NCI-H345 (cell line): ENCODE measurements at places on chromosomes 13 and 19.

DNA sequence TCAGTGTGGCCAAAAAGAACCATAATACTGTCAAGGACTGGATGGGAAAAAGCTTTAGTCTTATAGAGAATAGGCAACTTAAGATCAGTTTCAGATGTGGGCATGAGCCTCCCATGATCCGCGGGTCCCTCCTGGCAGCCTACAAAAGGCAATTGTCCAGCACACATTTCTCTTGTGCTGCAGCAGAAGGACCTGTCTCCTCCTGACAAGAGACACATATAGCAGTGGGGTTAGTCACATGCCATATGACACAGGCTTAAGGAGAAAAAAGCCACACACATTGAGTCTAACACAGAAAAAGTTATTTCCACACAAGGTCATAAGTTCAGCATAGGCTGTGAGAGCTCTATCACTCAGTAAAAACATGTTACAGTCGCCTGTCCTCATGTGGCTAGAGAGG, 1378.7 kb upstream of the PRR20A start:
- no peak for DNase-seq

DNA sequence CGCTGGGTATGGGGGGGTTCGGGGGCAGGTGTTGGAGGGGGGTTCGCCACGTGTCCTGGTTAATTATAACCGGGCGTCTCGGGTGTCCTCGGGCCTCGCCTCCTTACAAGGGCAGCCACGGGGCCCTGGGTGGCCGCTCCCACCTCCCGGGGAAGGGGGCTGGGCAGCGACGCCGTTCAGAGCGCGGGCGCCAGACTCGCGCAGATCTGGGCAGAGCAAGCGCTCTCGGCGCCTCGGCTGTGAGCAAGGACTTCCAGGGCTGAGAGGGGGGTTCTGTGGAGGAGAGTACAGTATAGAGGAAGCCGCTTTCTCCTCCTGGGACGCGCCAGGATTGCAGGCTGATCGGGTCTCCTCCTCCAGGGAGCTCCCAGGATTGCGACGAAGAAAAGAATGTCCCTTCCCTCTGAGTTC, 1.0 kb upstream of the CKM start:
- DNase-seq, result no peak

DNA sequence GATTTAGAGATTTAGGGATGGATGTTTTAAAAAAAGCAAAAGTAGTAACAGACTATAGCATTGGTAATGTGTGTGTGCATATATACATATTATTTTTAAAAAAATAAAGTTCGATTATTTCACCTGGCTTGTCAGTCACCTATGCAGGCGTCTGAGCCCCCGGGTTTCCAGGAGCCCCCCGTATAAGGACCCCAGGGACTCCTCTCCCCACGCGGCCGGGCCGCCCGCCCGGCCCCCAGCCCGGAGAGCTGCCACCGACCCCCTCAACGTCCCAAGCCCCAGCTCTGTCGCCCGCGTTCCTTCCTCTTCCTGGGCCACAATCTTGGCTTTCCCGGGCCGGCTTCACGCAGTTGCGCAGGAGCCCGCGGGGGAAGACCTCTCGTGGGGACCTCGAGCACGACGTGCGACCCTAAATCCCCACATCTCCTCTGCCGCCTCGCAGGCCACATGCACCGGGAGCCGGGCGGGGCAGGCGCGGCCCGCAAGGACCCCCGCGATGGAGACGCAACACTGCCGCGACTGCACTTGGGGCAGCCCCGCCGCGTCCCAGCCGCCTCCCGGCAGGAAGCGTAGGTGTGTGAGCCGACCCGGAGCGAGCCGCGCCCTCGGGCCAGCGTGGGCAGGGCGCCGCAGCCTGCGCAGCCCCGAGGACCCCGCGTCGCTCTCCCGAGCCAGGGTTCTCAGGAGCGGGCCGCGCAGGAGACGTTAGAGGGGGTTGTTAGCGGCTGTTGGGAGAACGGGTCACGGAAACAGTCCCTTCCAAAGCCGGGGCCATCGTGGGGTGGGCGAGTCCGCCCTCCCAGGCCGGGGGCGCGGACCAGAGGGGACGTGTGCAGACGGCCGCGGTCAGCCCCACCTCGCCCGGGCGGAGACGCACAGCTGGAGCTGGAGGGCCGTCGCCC, 840 bp upstream of the CCNA1 start:
- DNase-seq, result peak; percentile 36

DNA sequence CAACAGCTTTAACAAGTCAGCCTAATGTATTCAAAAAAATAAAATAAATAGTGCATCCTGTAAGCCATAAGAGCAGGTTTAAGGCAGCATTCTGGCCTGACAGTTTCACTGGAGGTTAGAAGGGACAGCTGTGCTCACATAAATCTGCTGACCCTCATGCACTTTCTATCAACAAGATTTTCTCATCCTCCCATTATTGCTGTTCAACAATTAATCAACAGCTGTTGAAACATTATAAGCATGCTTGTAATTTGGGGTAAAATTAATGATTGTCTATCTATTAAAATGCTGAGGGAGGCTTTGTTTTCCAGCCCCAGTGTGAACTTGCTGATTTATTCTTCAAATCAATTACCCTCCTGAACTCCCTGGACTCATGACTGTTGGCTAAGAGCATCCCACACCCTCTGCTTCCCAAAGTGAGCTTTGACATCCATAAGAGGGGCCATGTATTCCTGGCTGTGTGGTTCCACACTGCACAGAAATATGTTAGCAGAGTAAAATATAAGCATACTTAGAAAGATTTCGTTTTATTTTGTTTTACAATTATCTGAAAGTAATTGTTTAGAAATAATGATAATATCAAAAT, 492.4 kb downstream of the EFNB2 start:
- DNase-seq, result no peak

GRCh38 chr13:46143184-46143701, 38.4 kb upstream of the CPB2 start:
- peak; percentile 56 for DNase-seq

DNA sequence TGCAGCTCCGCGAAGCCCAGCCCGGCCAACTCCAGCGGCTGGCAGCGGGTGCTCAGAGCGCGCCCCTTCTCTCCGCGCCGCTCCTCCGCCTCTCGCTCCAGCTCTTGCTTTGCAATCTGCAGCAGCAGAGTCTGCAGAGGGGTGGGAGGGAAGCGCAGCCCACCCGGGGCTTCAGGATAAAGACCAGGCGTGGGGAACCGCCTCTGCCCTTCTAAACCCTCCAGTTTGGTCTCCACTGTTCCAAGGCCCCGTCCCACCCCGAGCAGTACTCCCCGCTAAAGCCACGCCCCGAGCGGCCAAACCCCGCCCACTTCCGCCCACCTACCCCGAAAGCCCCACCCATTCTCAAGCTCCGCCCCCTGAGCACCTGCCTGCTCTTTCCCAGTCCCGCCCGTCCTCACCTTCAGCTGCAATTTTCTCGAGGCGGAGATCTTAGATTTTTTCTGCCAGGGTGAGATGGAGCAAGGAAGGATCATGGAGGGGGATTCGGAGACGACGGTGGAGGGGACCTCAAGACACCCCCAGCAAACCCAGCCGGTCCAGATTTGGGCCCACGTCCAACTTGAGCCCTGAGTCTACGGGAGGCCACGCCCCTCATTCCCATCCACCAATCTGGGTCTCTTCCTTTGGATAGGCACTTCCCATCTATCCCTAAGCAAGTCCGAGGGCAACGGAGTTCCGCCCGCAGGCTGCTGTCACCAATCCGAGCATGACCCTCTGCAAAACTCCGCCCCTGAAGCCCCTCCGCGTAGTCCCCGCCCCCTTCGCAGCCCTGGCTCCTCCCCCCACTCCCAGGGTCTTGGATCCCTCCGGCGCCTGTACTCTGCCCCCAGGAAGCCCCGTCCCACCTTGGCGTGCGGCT, 1.1 kb downstream of the TNNI3 start:
- peak; percentile 85 for DNase-seq

- DNase-seq, result no peak
Measured at GRCh38 chr13:112875627-112876026, 93.4 kb upstream of the MCF2L start.

DNA sequence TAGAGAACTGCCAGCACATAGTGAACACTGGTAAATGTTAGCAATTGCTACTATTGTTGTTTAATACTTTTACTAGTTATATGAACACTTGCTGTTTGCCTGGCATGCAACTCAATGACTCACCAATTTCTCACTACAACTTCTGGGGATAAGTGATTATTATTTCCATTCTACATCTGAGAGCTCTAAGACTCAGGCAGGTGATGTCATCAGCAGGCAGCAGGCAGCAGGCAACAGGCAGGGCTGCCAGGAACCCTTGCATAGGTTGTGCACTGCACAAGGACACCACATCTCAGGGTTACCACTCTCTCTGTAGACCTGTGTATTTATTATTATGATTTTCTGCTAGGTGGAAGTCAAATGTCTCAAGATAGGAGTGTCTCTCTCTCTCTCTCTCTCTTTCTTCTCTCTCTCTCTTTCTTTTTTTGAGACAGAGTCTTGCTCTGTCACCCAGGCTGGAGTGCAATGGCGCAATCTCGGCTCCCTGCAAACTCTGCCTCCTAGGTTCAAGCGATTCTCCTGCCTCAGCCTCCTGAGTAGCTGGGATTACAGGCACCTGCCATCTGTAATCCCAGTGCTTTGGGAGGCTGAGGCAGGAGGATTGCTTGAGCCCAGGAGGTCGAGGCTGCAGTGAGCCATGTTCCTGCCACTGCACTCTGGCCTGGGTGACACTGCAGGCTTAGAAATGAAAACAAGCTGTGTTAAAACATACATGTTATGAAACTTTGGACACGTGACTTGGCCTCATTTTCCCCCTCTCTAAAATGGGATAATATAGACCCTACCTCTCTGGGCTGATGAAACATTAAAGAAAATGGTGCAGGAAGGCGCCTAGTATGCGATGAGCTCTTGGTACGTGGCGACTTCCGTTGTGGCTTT, 22.7 kb downstream of the HPN start:
- no peak for DNase-seq

DNA sequence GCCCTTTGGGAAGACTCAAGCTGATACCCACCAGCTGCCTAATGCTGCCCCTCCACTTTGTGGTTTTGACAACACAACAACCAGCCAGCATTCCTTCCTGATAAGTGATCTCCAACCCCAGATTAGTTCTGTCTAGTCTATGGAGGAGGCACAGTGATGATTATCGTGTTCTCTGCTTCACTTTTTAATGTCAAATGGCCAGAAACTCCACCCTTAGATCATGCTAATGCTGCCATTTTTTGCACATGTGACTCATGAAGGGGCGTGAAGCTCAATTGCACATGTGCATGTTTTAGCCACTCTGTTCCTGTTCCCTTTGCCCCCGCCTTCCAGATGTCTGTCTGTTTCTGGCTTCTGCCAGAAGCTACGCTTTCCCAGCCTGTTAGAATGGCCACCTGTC, 199.8 kb downstream of the COG6 start:
- no peak for DNase-seq

GRCh38 chr13:113064000-113064533, 41.5 kb upstream of the F7 start:
- no peak for DNase-seq

DNA sequence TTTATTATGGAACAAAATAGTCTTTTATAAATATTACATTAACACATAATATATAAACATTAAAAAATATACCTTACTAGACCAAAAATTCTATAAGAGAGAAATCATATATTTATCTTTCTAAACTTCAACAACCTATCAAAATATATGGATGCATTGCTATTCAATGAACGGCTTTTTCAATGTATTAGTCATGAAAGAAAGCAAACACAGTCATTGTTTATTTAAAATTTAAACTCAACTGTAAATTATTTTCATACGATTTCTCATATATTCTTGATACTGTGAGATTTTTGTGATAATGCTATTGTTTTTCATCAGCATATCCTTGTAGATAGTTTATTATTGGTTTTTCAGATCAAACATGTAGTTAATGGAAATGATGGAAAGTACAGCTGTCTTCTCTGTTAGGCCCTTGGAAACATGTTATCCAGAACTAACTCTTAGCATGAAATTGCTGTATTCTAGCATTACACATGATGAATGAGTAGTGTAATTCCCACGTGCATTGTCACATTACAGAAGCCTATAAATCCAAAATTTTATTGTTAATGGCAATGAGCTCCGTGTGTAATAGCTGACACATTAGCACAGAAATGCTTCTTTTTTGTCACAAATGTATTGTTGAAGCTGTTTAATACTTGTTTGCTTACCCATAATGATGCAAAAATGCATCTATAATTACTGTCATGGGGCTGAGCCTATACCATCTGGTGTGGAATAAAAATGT, 1639.9 kb downstream of the SLITRK5 start:
- no peak for DNase-seq

DNA sequence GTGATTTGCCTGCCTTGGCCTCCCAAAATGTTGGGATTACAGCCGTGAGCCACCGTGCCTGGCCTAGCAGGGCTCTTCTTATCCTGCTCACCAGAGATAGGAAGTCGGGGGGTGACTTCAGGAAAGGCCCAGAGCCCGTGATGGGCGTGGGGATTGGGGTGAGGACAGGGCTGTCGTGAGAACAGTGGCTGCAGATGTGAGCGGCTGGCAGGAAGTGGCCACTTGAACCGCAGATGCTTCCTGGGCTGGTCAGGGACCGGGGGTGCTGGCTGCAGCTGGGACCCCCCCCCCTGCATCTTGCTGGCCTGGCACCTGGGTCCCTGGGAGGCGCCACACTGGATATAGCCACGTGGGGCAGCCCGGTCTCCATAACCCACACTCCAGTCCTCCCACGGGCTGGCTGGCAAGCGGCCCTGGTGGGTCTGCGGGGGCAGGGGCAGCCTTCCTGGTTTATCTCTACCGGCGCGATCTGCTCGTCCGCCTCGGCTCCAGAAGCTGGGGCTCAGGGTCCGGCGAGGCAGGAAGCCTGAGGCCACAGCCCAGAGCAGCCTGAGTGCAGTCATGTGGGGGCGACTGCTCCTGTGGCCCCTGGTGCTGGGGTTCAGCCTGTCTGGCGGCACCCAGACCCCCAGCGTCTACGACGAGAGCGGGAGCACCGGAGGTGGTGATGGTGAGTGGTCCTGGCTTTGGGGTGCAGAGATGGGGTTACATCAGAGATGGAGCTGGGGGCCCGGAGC, at the start of gene F2RL3:
Gene F2RL3, plus strand, starts transcription at position 371 of the 737 bp plus-strand sequence. Its CDS starts 191 bp downstream, at position 562.
- no peak for DNase-seq

DNA sequence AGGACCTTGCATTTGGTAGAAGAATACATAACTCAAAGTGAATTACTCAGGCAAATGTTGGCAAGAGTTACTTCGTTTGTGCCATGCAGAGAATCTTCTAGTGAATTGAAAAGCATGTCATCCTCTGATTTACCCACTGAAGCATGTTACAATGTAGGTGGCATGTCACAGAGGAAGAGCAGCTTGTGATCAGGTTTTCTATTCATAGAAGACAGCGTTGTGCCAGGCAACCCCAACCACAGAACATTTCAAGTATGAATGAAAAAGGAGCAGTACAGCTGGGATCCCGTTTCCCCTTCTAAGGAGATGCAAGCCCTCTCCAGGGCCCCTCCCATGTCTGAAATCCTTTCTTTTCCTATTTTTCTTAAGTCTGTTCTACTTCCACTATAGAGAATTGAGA, 6.0 kb upstream of the KATNAL1 start:
- no peak for DNase-seq
